ENCODE measurements at places on chromosomes 5 and 9. TPM values are rescaled to one million over a fixed set of nuclear protein-coding genes. Genes with fewer than 3 reads are reported as not detected.

DNA sequence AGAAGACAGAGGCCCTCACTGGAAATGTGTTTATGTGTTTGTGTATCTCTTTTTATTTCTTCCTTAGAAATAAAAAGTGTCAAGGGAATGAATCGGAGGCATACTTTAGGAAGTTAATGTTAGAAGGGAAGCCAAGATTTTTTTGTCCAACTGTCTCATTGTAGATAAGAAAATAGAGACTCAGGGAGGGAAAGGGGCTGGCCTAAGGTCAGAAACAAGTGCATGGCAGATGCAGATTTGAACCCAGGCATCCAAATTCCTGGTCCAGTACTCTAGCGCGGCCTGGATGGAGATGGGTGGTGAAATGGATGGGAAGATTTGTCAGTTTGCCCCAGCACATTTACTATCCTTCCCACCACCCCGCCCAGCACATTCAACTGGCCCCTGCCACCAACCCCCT, 19.8 kb upstream of the TNIP1 start:
- no peak overlapping the region for H3K27ac ChIP-seq
- H3K4me3 ChIP-seq = no peak overlapping the region
- no peak for DNase-seq
- peaks cover 57% of the 10 kb centered on the region for H3K36me3 ChIP-seq
- H3K4me1 ChIP-seq = peaks cover 40% of the 10 kb centered on the region

- no peaks in the 10 kb centered on the region for H3K27me3 ChIP-seq
- DNase-seq = no peak
- H3K36me3 ChIP-seq = no peaks in the 10 kb centered on the region
- H3K27ac ChIP-seq = no peak overlapping the region
These were observed 81.1 kb downstream of the VAV2 start for GRCh38 chr9:133910855-133911514.

DNA sequence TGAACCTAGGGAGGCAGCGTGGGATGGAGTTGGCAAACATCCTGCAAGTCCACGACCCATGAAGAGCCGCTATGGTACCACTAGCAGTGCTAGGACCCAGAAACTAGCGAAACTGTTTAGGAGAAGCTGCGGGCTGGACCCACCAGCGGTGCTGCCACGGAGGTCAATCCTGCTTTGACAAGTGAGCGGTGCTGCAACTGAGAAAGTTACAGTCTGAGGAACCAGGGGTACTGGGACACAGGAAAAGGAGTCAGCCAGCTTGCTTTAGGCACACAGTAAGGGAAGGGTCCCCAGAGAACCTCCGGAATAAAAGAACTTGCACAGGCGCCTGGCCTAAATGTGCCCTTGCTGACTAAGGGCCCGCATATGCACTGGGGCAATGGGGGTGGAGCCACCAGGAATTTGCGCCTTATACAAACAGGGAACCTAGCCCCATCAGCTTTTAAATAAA, 23.6 kb upstream of the ANXA2R start:
- DNase-seq = no peak
- H3K27me3 ChIP-seq = no peaks in the 10 kb centered on the region
- H3K4me3 ChIP-seq = no peak overlapping the region
- H3K36me3 ChIP-seq = no peaks in the 10 kb centered on the region

GRCh38 chr5:128636361-128636760, 98.3 kb upstream of the FBN2 start:
- no peaks in the 10 kb centered on the region for H3K4me1 ChIP-seq
- H3K4me3 ChIP-seq = no peak overlapping the region
- no peaks in the 10 kb centered on the region for H3K27me3 ChIP-seq
- H3K36me3 ChIP-seq = no peaks in the 10 kb centered on the region
- DNase-seq = no peak

- H3K4me1 ChIP-seq = no peaks in the 10 kb centered on the region
- H3K4me3 ChIP-seq = no peak overlapping the region
- no peak overlapping the region for H3K27ac ChIP-seq
- H3K27me3 ChIP-seq = no peaks in the 10 kb centered on the region
- no peak for DNase-seq
- H3K36me3 ChIP-seq = no peaks in the 10 kb centered on the region
These were observed 201.0 kb downstream of the EFNA5 start for GRCh38 chr5:107469485-107470294.

DNA sequence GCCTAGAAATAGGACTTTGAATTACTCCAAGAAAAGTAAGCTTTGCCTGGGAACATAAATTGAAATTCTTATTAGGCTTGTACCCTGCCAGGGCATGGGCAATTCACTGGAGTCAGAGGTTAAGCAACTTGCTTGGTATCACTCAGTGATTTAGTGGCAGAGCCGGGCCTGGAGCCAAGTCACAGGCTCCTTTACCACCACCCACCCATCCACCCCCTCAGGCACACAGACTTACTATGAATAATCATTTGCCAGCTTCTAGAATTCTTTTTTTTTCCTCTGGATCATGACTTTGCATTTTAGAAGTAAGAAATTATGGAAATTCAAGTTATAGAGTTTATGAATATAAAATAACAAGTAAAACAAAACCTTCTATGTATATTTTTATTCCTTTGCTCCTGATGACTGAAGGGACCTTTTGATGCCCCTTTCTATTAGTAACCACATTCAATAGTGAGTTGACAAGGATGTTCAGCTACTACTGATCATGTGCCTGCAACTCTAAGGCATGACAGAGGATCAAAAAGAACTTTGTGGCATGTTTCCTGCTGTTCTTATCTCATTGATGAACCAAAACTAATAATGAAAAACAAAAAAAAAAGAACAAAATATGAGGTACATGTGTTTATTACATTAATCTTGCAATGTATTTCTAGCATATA, 614.7 kb downstream of the TLR4 start:
- no peak overlapping the region for H3K27ac ChIP-seq
- no peaks in the 10 kb centered on the region for H3K27me3 ChIP-seq
- no peak for DNase-seq
- H3K4me3 ChIP-seq = no peak overlapping the region

GRCh38 chr5:1652873-1653697, 129.3 kb upstream of the LPCAT1 start:
- no peaks in the 10 kb centered on the region for H3K36me3 ChIP-seq
- peaks cover 34% of the 10 kb centered on the region for H3K27me3 ChIP-seq
- H3K4me3 ChIP-seq = peak overlapping the region; percentile 20
- DNase-seq = no peak

GRCh38 chr9:71911908-71912335, 483 bp downstream of the C9orf85 start:
- no peak for DNase-seq
- peaks cover 13% of the 10 kb centered on the region for H3K4me1 ChIP-seq
- H3K36me3 ChIP-seq = no peaks in the 10 kb centered on the region
- H3K27me3 ChIP-seq = no peaks in the 10 kb centered on the region
- peak overlapping the region; percentile 67 for H3K4me3 ChIP-seq

GRCh38 chr5:153459051-153459743, 31.3 kb upstream of the GRIA1 start:
- no peak overlapping the region for H3K27ac ChIP-seq
- DNase-seq = no peak
- no peaks in the 10 kb centered on the region for H3K36me3 ChIP-seq
- no peaks in the 10 kb centered on the region for H3K4me1 ChIP-seq

Gene C8G
- total RNA-seq = not detected

Gene PDE6A
- not detected for total RNA-seq

Gene CNTNAP3B
- total RNA-seq = not detected

Gene GBGT1
- total RNA-seq = 1.8 TPM

Gene NUTM2F
- not detected for total RNA-seq

Gene EGFL7
- not detected for total RNA-seq

Gene OR1Q1
- total RNA-seq = not detected

Gene EQTN
- not detected for total RNA-seq

Gene CTSV
- not detected for total RNA-seq

Gene FCHSD1
- 86.8 TPM for total RNA-seq

Gene NFIB
- total RNA-seq = not detected

Data from CD4-positive, alpha-beta T cell (primary cell).